ENCODE measurements at places on chromosomes 6 and 20.

DNA sequence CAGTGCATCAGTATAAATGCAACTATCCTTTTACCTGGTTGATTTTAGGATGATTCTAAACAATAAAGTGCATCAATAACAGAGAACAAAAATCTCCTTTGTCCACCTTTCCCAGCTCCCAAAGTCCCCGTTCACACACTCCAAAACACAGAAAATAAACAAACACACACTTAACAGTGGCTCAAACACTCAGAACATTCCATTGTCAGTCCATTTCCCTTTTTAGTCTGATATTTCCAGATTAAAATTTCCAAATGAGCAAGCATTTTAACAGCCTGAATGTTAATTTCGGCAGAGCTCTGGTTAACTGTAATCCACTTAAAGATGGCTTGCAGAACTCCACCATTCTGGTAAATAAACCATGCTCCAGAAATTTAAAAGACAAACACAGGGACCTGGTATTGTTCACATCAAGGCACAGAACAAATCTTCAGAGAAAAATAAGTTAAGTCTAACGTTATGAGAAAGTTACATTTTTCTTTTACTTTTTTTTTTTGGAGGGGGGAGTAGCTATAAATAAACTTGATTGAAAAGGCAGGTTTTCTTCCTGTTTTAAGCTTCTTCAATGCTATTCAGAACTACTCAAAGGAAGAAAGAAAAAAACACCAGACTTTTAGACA is 100.8 kb downstream of the DST start:
- no peak for DNase-seq

DNA sequence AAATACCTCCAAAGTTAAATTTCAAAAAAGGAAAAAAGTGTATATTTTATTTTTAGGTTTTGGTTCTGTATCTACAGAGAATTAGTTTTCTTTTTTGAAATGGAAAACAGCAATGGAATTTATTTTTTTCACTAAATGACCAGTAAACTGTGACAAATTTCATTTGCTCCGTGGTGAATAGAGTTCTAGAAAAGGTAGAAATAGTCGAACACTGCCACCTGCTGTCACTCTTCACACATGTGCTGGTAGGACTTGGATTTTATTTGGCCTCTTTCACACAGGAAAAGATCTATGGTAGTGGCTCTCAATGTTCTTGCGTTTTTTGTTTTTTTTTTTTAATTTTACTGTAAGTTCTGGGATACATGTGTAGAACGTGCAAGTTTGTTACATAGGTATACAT is 312.5 kb downstream of the EYA4 start:
- DNase-seq: peak; percentile 79

DNA sequence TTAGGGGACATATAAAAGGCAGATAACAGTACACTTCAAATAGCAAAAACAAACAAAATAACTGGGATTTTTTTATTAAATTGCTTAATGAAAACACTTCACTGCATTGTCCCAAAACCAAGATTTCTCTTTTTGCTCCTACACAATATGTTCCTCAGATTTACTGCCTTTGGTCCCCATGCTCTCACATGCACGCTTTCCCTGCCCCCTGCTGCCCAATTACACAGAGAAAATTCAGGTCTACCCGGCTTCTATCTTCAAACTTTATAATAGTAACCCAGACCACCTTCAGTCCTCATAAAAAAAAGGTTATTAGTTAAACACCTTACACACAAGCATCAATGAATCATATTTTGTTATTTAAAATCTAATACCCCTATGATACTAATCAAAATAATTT is 673.8 kb upstream of the HS3ST5 start:
- DNase-seq: no peak

GRCh38 chr6:152636609-152637295 is 410 bp downstream of the SYNE1 start:
- peak; percentile 32 for DNase-seq

DNA sequence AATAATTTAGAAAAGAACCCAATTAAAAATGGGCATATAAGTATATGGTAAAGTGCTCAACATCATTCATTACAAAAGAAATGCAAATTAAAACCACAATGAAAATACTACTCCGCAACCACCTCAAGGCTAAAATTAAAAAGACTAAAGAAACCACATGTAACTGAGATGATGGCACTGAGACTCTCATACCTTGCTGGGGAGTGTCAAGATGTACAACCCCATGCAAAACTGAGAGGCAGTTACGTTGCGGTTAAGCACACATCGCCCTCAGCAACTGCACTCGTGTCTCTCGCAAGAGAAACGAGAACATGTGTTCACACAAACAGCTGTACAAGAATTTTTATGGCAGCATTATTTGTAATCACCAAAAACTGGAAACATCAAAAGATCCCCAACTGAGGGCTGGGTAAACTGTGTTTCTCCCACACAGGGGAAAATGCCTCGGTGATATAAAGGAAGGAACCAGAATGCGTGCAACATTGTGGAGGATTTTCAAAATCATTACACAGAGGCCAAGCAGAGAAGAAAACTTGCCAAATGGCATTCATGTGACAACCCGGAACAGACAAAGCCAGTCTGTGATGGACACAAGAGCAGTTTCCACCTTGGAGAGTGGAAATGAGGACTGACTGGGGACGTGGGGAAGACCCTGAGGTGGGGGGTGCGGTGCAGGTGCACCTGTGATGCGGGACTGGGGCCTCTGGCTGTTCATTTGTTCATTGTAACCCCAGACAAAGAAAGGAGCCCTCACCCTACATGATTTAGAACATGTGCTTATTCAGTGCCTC is 144.9 kb downstream of the WDR27 start:
- DNase-seq: no peak

GRCh38 chr6:121691126-121691551 is 255.7 kb downstream of the GJA1 start:
- no peak for DNase-seq

DNA sequence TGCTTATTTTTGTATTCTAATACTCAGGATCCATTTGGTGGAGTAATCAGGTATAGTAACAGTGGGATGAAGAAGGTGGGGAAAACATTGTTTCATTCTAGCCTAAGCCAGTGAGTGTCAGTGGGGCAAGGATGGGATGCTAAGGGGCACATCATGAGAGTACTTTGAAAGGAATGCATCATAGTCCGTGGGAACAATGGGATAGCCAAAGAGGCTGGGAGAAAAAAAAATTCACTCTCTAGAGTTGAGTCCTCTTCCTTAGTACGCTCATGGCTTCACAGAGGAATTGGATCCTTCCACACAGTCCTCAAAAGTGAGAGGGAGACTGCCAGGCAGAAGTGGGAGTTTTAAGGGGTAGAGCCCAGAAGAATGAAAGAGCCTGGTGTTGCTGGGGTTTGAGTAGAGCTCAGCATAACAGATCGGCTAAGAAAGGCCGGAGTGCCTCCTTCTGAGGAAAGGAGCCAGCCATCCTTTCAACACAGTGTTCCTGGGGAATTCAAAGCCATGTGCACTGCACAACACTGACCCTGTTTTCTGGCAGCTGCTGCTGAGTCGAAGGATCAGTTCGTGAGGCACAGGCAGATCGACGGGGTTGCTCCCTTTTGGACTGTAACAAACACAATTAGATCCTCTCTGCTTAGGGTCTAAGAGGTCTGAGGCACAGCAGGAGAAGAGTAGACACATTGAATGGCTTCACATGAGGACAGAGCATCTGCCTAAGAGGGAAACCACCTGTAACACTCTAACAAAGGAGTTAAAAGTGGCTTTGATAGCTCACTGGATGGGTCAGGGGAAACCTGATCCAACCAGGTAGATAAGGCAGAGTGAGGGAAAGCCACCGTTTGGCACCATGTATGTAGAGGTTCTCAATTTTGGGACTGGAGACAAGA is 61.2 kb downstream of the ELOVL5 start:
- peak; percentile 62 for DNase-seq

- DNase-seq: peak; percentile 76
Observed at GRCh38 chr6:149334682-149335160, 17.2 kb downstream of the TAB2 start.

DNA sequence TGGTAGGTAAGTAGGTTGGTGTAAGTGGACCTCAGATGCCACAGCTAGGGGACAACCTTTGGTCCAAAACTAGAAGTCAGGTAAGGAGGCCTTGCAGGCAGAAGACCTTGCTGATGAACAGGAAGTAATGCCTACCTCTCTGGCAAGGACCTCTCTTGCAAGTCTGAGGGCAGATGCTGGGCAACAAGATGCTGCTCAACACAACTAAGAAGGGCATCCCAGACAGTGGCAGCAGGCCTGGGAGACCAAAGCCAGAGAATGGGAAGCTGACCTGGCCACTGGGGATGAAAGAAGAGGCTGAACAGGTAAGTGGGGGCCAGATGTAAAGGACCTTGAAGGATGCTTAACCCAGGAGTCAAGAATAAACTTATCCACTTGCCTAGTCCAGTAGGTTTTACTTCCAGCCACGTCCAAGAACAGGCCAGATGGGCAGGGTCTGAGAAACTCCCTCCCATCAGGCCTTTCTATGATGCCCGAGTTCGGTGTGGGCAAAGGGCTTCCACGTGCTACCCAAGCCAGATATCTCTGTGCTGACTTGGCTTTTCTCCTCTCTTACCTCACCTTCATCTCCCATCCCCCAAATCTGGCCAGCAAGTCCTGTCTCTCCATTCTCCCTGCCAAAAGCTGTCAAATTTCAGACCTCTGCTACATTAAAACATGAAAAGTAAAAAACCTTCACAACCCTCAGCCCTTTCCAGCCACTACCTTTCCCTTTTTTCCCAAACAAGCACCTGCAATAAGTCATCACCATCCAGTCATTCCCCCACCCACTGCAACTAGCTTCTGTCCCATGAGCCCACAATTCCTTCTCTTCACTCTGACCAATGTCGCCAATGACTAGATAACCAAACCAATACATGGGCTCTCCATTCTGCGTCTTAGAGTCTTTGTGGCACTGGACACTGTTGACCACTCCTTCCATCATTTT is 11.5 kb upstream of the PLCG1 start:
- no peak for DNase-seq

GRCh38 chr6:10413850-10414738 is 780 bp downstream of the TFAP2A start:
- peak; percentile 28 for DNase-seq

DNA sequence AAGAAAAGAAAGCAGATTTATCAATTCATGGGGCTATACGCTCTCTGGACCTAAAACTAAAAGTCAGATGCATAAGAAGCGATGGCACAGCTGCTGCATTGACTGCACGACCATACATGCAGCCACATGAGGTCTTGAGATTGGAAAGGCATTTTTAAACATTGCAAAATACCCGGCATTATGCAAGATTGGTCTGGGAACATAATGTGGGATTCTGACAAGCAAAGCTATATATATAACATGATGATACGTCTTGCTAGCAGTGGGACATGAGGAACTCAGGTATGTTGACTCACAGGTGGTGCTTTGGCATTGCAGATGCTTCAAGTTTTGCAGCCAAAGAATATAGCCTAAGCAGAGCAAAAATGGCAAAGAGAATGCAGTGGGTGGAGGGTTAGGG is 55.1 kb downstream of the SAMD3 start:
- DNase-seq: peak; percentile 61

GRCh38 chr20:32333181-32333987 is 24.7 kb upstream of the ASXL1 start:
- no peak for DNase-seq

- DNase-seq: no peak
Observed at GRCh38 chr6:13288481-13288880, 39.9 kb downstream of the TBC1D7 start.

GRCh38 chr6:111032484-111033140 is 50.8 kb downstream of the RPF2 start:
- peak; percentile 72 for DNase-seq

GRCh38 chr6:4370066-4370465 is 234.7 kb upstream of the ECI2 start:
- DNase-seq: peak; percentile 80

GRCh38 chr20:44382641-44383040 is 27.1 kb downstream of the HNF4A start:
- DNase-seq: no peak

DNA sequence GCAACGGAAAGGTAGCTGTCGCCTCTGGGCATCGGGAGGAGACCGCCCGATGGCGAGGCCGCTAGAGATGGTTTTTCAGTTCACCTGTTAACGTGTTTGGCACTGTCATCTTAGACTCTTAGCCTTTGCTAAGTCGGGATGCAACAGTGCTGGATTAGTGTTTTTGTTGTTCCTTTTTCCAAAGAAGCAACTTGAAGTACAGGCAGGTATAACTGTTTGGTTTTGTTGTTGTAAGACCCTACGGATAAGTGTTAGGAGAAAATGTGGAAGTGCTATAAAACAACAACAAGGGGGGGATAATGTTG is 723 bp downstream of the MANEA start:
- DNase-seq: no peak

DNA sequence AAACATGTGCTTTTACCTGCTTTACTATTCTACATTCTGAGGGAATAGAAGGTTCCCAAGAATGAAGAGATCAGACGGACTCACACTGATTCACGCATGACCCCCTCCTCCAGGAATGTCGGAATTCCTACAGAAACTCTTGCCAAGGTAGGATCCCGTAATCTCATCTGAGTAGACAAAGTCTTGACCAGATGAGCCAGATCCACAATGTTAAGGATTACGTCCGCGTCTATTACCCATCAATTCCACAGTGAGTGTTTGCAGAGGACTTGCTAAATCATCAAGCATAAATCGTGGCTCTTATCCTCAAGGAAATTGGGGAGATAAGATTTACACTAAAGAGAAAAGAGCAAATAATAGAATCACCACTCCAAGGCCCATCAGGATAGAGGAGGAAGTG is 245.9 kb upstream of the FOXQ1 start:
- DNase-seq: no peak

DNA sequence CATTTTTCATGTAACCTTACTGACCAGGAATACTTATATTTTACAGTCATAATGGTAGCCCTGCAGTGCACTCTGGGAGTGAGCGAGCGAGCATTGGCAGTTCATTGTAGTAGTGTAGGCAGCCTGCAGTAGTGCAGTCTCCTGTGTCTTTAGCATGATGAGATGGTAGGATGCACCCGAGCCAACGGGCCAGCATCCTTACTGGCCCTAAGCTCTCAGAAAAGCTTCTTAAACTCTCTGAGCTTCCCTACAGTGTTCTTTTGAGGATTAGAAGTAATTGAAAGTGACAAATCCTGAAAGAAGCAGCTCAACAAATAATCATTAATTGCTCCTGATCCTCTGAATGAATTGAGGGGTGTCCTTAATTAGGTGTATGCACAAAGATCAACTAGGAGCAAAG is 20.9 kb downstream of the SLC9A8 start:
- no peak for DNase-seq

- peak; percentile 31 for DNase-seq
Observed at GRCh38 chr6:125546841-125547251, 202.6 kb upstream of the HEY2 start.

DNA sequence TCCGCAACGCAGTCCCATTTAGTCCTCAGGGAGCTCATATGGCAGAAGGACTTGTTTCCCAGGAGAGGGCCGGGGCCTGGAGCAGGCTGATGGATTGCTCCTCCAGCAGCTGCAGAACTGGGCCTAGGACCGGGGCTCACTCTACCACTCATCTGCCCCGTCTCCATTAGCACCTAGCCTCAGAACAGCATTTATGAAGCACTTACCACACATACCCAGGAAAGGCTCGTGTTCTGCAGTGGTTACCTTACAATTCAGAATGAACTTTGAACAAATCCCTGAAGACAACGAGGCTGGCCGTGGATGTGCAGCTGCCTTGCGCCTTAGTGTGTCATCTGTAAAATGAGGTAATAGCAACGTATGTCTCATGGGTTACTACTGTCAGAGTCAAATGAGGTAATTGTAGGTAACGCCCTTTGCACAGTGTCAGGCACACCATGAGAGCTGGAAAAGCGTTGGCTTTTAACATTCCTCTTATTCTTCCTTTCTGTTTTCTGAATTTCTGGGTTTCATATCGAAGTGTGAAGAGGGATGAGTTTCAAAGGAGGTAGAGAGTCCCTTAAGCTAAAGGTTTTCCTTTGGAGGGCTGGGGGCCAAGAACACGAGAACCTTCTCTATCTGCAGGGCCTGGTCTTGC is 46.3 kb upstream of the CD93 start:
- DNase-seq: no peak

- peak; percentile 72 for DNase-seq
Observed at GRCh38 chr20:4091490-4092479, 76.4 kb upstream of the RNF24 start.

Measured in cardiac fibroblast (primary cell).